ENCODE measurements at places on chromosomes 11 and 22.

- DNase-seq: no peak
Observed at GRCh38 chr11:64224151-64224890, 1.7 kb downstream of the TRPT1 start.

GRCh38 chr11:19631712-19632498 is 80.7 kb upstream of the NAV2 start:
- DNase-seq: no peak

- no peak for DNase-seq
Observed at GRCh38 chr11:73570415-73571114, 27.3 kb downstream of the FAM168A start.

DNA sequence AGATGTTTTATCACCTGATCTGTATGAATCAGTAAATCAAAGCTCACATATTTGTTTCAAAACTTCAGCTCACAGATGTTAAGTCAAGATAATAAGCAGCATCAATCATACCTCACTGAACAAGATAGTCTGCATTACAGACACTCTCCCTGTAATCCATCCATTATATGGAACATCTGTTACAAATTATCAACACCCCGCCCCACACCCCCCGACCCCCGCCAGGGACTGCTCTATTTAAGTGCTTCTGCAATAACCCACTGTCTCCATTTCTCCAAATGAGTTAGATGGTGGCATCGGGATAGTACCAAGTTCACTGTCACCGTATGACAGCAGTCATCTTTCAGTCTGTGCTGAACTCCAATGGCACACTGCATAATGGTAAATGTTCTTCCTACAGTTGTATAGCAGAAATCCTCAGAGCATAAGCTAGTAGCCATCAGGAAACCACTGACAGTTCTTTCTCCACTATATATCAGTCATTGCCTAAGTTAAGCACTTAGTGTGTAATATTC is 447.0 kb upstream of the ARHGAP42 start:
- no peak for DNase-seq

DNA sequence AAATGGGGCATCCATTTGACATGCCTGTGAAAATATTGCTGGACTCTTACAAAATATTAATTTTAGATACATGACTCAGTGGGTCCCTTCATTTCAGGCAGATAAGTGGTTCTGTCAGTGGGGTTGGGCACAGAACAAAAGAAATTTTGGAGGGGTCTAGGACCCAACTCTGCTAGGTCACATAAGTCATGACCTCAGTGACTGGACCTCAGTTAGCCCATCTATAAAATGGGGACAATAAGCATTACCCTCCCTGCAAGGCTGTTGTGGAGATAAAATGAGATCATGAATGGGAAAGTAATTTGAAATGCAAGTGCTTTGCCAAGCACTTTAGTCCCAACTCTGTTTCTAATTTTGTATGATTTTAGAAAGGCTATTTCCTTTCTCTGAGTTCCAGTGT is 23.8 kb downstream of the ADORA2A start:
- no peak for DNase-seq

DNA sequence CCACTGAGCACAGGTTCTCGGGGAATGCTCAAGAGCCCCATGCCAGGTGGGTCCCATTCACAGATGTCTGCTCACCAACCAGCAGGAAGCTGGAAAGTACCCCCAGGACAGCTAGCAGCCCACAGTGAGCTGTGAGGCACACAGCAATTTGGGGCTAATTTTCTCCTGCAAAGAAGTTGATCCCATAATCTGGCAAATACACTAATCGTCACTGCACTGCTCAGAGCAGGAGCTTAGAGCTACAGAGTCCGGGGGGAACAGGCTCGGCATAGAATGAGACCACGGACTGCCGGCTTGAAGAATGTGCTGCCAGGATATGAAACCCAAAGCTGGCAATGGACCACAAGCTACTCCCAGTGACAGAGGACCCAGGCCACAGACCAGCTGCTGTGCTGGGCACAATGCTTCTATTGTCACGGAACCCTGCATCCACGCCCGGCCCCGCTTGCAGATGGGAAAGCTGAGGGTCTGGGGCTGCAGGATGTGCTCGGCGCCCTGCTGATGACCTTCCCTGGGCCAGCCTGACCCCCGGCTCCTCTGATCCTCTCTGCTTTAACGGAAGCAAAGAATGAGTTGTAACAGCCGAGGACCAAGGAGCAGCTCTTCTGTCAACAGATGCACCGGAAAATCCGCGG is 239.7 kb downstream of the CTTN start:
- DNase-seq: no peak

All from activated gamma-delta T cell treated with anti-CD3 and anti-CD28 coated beads, Interleukin-2, amount 50 U/mL, for 16 hours (primary cell).